ENCODE measurements at places on chromosomes 12 and 14. TPM values are rescaled to one million over a fixed set of nuclear protein-coding genes. Genes with fewer than 3 reads are reported as not detected.

- H3K27ac ChIP-seq = no peak overlapping the region
- H3K4me1 ChIP-seq = peaks cover 33% of the 10 kb centered on the region
- DNase-seq = no peak
- H3K36me3 ChIP-seq = no peaks in the 10 kb centered on the region
- no peaks in the 10 kb centered on the region for H3K27me3 ChIP-seq
Measured at GRCh38 chr14:52693036-52693435, 2.3 kb downstream of the ERO1A start.

DNA sequence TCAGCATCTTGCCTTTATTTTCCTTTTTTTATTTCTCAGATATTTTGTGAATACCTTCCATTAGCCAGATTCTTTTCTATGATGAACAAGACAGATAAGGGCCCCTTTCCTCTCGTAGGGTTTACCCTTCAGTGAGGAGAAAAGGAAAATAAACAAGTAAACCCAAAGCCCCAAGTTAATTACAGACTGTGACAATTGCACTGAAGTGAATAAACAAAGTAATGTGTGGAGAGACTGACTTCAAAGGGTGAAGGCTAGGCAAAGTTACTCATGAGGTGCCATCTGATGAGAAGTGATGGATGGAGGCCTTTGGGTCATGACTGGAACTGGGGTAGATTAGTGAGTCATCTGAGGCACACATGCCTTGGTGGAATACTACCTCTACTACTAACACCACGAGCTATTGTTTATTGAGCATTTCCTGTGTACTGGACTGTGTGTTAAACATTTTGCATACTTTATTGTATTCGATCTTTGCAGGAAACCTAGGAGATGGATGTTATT lies 143.4 kb upstream of the PRICKLE1 start:
- no peaks in the 10 kb centered on the region for H3K4me1 ChIP-seq
- H3K36me3 ChIP-seq = no peaks in the 10 kb centered on the region
- H3K27me3 ChIP-seq = no peaks in the 10 kb centered on the region
- no peak overlapping the region for H3K4me3 ChIP-seq
- no peak for DNase-seq

GRCh38 chr12:78470354-78471195 lies 394.0 kb upstream of the SYT1 start:
- no peaks in the 10 kb centered on the region for H3K4me1 ChIP-seq
- no peak for DNase-seq
- no peak overlapping the region for H3K27ac ChIP-seq
- H3K4me3 ChIP-seq = no peak overlapping the region

- no peak overlapping the region for H3K4me3 ChIP-seq
- H3K4me1 ChIP-seq = no peaks in the 10 kb centered on the region
- no peaks in the 10 kb centered on the region for H3K36me3 ChIP-seq
Measured at GRCh38 chr12:23763724-23764123, 185.7 kb downstream of the SOX5 start.

DNA sequence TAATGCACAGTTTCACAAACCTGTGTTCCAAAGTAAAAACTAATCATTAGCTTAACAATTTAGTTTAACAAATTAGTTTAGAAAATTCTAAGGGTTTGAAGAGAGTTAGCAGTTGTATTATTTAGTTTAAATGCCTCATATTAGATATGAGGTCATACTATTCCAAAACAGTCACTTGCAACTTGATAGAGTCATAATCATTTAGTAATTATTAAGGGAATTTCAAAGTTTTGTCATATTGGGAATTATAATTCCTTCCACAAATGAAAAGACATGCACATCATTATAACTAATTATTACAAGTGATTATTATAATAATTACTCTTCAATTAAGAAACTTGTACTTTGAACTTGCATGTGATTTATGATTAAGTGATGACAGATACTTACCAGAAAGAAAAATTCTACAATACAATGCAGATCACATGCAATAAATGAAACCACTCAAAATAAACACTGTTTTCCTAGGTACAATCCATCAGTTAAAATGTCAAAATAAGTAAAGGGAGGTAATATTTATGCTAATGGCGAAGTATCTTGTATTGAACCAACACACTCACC lies 66.1 kb downstream of the TMTC1 start:
- H3K4me3 ChIP-seq = no peak overlapping the region
- H3K27me3 ChIP-seq = no peaks in the 10 kb centered on the region
- peaks cover 15% of the 10 kb centered on the region for H3K4me1 ChIP-seq
- no peaks in the 10 kb centered on the region for H3K36me3 ChIP-seq
- no peak overlapping the region for H3K27ac ChIP-seq

GRCh38 chr12:38374751-38375150 lies 58.2 kb downstream of the ALG10B start:
- H3K4me3 ChIP-seq = no peak overlapping the region
- DNase-seq = no peak
- no peaks in the 10 kb centered on the region for H3K36me3 ChIP-seq
- H3K4me1 ChIP-seq = no peaks in the 10 kb centered on the region
- no peak overlapping the region for H3K27ac ChIP-seq

- DNase-seq = no peak
- H3K4me1 ChIP-seq = peaks cover 35% of the 10 kb centered on the region
- H3K36me3 ChIP-seq = no peaks in the 10 kb centered on the region
Measured at GRCh38 chr12:607541-608001, 55.7 kb downstream of the NINJ2 start.

DNA sequence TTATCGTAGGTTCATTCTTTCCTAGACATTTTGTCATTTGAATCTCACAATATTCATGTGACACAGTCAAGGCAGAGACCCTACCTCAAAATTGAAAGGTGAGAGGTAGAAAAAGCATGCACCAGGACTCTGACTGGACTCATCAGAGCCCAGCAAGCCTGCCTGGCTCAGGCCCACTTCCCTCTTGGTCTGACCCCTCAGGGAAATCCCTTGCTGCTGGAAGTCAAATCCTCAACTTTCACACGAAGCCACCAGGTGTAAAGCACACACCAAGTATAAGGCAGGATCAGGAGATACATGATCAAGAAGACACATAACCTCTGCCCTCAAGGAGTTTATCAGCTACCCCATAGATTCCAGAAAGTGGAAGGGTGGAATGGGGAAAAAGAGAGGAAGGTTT lies 18.8 kb downstream of the NIN start:
- H3K27ac ChIP-seq = peak overlapping the region; percentile 84
- no peak overlapping the region for H3K4me3 ChIP-seq
- DNase-seq = no peak
- H3K36me3 ChIP-seq = no peaks in the 10 kb centered on the region
- H3K27me3 ChIP-seq = no peaks in the 10 kb centered on the region

GRCh38 chr12:72053604-72054003 lies 115.0 kb downstream of the TPH2 start:
- no peak overlapping the region for H3K4me3 ChIP-seq
- H3K27ac ChIP-seq = no peak overlapping the region
- no peak for DNase-seq
- no peaks in the 10 kb centered on the region for H3K36me3 ChIP-seq
- no peaks in the 10 kb centered on the region for H3K27me3 ChIP-seq

- DNase-seq = peak; percentile 45
- no peaks in the 10 kb centered on the region for H3K36me3 ChIP-seq
- H3K27me3 ChIP-seq = no peaks in the 10 kb centered on the region
- H3K4me3 ChIP-seq = no peak overlapping the region
Measured at GRCh38 chr12:52212701-52213563, 20.1 kb upstream of the KRT7 start.

GRCh38 chr12:111192647-111193046 lies 176.2 kb downstream of the PHETA1 start:
- H3K27me3 ChIP-seq = no peaks in the 10 kb centered on the region
- DNase-seq = no peak

- H3K27ac ChIP-seq = no peak overlapping the region
- H3K36me3 ChIP-seq = no peaks in the 10 kb centered on the region
- peak overlapping the region; percentile 60 for H3K4me3 ChIP-seq
- no peak for DNase-seq
Measured at GRCh38 chr12:123231931-123232330, 1.0 kb downstream of the MPHOSPH9 start.

GRCh38 chr12:8871068-8871467 lies 43.2 kb upstream of the PHC1 start:
- no peak for DNase-seq
- H3K36me3 ChIP-seq = no peaks in the 10 kb centered on the region
- no peaks in the 10 kb centered on the region for H3K27me3 ChIP-seq
- no peaks in the 10 kb centered on the region for H3K4me1 ChIP-seq

Gene HOTAIR
- total RNA-seq = not detected

Gene RILPL2
- total RNA-seq = 14.5 TPM

Gene HRK
- 0.43 TPM for total RNA-seq

Gene CIROP
- total RNA-seq = not detected

Measured in spleen (tissue), 13 donors.